Activated CD4-positive, alpha-beta T cell treated with anti-CD3 and anti-CD28 coated beads for 36 hours (primary cell): ENCODE measurements at places on chromosomes 7 and 10. TPM values are rescaled to one million over a fixed set of nuclear protein-coding genes. Genes with fewer than 3 reads are reported as not detected.

DNA sequence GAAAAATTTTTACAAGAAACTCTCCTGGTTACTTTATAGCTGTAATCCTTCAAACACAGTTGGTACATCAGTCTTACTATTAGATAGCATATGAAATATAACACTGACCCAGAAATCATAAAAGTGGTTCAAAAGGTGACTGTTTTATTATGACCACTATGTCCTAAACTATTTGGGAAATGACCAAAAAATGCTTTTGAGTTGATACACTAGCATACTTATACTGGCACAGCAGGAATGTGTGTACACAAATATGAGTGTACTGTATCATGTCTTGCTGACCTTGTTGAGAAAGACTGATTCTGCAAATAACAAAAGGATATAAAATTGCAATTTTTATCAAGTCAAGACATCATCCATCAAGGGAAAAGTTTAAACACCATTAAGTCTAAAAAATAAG is 24.3 kb downstream of the CSTF2T start:
- H3K27me3 ChIP-seq: peaks cover 11% of the 10 kb centered on the region
- no peaks in the 10 kb centered on the region for H3K4me1 ChIP-seq
- no peaks in the 10 kb centered on the region for H3K36me3 ChIP-seq

DNA sequence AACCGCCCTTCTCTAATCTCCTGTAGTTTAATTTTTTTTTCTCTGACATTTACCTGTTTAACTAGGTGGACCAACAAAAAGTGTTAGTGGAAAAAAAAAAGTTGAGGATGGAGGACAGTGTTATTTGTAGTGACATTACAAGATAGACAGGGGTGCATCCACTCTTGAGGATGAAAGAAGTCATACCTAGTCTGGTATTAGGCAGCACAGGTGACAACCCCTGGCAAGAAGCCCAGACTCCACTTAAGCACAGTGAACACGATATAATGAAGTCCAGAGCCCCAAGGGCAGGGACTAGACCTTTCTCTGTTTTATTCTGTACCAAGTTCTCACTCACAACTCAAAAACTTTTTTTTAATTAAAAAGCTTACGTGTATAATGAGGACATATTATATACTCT is 268.4 kb downstream of the GPR37 start:
- no peaks in the 10 kb centered on the region for H3K4me1 ChIP-seq
- no peak overlapping the region for H3K4me3 ChIP-seq
- H3K27ac ChIP-seq: no peak overlapping the region
- DNase-seq: no peak

GRCh38 chr10:67050415-67050814 is 124.6 kb downstream of the LRRTM3 start:
- no peak for DNase-seq
- H3K27me3 ChIP-seq: peaks cover 2% of the 10 kb centered on the region
- H3K4me1 ChIP-seq: no peaks in the 10 kb centered on the region
- H3K36me3 ChIP-seq: no peaks in the 10 kb centered on the region

- no peaks in the 10 kb centered on the region for H3K36me3 ChIP-seq
- H3K27ac ChIP-seq: no peak overlapping the region
- DNase-seq: no peak
Observed at GRCh38 chr7:17206349-17206905, 92.0 kb upstream of the AHR start.

- no peak for DNase-seq
- no peaks in the 10 kb centered on the region for H3K27me3 ChIP-seq
- H3K36me3 ChIP-seq: peaks cover 15% of the 10 kb centered on the region
- H3K4me1 ChIP-seq: peaks cover 18% of the 10 kb centered on the region
Observed at GRCh38 chr7:50246551-50246950, 58.0 kb upstream of the IKZF1 start.

DNA sequence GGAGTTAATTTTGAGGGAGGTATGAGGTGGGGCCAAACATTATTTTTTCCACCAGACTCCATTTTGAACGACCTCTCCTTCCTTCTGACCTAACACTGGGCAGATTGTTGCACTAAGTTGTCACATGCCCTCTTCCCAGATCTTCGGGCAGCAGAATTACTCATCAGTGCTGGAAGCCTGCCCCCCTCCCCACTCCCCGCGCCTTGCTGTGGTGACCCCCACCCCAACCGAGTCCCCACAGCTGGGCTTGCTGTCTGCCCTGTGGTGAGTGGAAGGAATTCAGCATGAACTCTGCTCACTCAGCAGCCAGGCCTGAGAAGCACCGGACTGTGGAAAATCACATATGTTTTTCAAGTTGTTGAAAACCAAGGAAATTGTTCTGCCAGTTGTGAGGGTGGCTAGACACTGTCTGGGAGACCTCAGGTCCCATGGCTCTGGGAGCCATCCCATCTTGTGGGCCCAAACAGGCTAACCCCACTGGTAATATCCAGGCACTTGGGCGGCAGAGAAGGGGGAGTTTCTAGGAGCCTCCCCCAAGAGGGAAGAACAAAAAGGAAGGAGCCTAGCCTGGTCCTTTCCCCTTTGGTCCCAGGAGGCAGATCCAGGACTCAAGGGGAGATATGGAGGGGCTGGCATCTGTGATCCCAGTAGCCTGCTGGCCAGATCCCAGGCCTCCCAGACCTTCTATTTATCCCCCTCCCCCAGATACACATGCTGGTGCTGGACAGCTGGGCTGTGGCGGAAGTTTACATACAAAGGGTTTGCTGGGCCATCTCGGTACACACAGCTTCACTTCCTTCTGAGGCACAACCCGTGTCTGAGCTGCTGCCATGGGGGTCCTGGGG is 3.5 kb upstream of the AEBP1 start:
- no peak overlapping the region for H3K27ac ChIP-seq
- H3K36me3 ChIP-seq: no peaks in the 10 kb centered on the region
- H3K4me1 ChIP-seq: peaks cover 21% of the 10 kb centered on the region
- H3K4me3 ChIP-seq: no peak overlapping the region
- no peak for DNase-seq

GRCh38 chr7:18420748-18421147 is 74.8 kb upstream of the HDAC9 start:
- no peaks in the 10 kb centered on the region for H3K4me1 ChIP-seq
- H3K36me3 ChIP-seq: no peaks in the 10 kb centered on the region
- H3K27ac ChIP-seq: no peak overlapping the region
- no peak for DNase-seq
- H3K27me3 ChIP-seq: no peaks in the 10 kb centered on the region

- no peaks in the 10 kb centered on the region for H3K36me3 ChIP-seq
- DNase-seq: no peak
- H3K27ac ChIP-seq: no peak overlapping the region
- H3K4me1 ChIP-seq: no peaks in the 10 kb centered on the region
- no peak overlapping the region for H3K4me3 ChIP-seq
Observed at GRCh38 chr10:33355274-33355673, 20.8 kb upstream of the NRP1 start.

DNA sequence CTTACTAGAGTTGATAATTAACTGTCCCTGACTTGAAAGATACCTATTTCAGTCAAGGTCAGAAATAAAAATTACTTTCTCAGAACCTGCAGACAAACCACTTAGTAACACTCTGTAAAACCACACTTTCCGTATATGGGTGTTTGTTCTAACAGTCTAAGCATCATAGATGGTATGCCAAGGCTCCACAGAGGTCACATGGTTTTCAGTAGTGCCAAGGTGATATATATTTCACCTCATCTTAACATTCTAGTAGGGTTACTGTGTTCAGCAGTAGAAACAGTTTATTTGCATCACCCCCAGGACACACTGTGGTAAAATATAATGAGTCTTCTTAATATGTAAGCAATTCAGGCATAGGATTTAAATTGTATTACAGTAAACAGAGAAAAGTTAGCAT is 61.5 kb downstream of the KCND2 start:
- H3K27ac ChIP-seq: no peak overlapping the region
- no peaks in the 10 kb centered on the region for H3K4me1 ChIP-seq
- no peaks in the 10 kb centered on the region for H3K27me3 ChIP-seq
- no peaks in the 10 kb centered on the region for H3K36me3 ChIP-seq
- DNase-seq: no peak
- no peak overlapping the region for H3K4me3 ChIP-seq

DNA sequence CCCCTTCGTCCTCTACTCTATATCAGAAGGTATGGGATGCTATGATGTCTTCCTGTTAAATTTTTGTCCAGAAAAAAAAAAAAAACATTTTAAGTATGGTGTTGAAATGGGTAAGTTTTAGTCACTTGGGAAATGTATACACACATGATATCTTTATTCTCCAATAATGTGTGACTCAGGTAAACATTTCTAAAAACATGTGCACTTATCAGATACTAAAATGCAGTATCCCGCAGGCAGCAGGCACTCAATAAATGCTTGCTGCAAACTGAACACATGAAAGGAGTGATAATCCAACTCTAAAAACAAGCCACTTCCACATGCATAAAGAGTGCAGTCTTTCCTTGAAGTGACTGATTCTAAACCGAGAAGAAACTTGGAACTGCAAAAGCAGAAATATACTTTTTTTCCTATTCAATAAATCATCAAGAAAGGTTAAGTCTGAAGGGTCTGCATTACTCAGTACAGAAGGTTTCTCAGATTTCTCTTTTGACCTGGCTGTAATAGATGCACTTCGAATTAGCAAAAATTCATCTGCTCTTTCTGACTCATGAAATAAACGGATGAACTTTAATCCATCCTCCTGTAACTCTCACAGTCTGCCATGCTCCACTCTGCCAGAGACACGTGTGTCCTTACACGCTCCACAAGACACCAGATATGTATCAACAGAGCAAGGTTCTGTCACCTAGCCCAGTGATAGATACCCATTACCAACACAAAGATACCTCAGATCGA is 84.0 kb downstream of the HIPK2 start:
- peaks cover 14% of the 10 kb centered on the region for H3K36me3 ChIP-seq
- no peak overlapping the region for H3K4me3 ChIP-seq
- no peak overlapping the region for H3K27ac ChIP-seq
- H3K4me1 ChIP-seq: peaks cover 24% of the 10 kb centered on the region
- DNase-seq: no peak
- no peaks in the 10 kb centered on the region for H3K27me3 ChIP-seq

- peaks cover 8% of the 10 kb centered on the region for H3K4me1 ChIP-seq
- no peak overlapping the region for H3K4me3 ChIP-seq
- no peak for DNase-seq
- H3K27ac ChIP-seq: no peak overlapping the region
- no peaks in the 10 kb centered on the region for H3K36me3 ChIP-seq
Observed at GRCh38 chr7:2688409-2689342, 674 bp downstream of the AMZ1 start.

DNA sequence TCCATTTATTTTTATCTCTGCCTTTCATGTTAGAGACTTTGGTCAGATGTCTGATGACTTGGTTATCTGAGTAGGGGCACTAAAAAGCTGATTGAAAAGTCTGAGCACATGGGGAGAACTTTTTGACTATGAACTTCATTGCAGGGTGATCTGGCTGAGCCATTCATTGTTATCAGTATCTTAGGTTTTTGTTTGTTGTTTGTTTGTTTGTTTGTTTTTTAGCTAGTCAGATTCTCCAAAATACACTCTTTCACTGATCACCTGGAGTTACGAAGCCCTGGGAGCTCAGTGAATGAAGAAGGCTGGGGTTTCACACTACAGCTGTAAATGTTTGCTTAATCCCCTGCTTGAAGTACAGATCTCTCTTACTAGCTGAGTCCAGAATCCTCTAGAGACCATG is 28.6 kb upstream of the DLG5 start:
- DNase-seq: no peak
- no peak overlapping the region for H3K27ac ChIP-seq
- H3K27me3 ChIP-seq: peaks cover 6% of the 10 kb centered on the region

- H3K36me3 ChIP-seq: no peaks in the 10 kb centered on the region
- no peak for DNase-seq
- H3K27ac ChIP-seq: no peak overlapping the region
- no peaks in the 10 kb centered on the region for H3K27me3 ChIP-seq
- H3K4me3 ChIP-seq: no peak overlapping the region
Observed at GRCh38 chr10:129868449-129869035, 95.5 kb downstream of the EBF3 start.

Gene PNLIPRP1
- total RNA-seq: not detected

Gene GPR26
- not detected for total RNA-seq

Gene HOXA2
- total RNA-seq: not detected

Gene PRPS1L1
- not detected for total RNA-seq

Gene PRLHR
- total RNA-seq: not detected

Gene HOXA10
- total RNA-seq: not detected

Gene EGR2
- total RNA-seq: 46.0 TPM

Gene LBX1
- total RNA-seq: not detected

Gene CTAGE4
- total RNA-seq: 1.2 TPM
